Cardiac muscle cell (in vitro differentiated cells and primary cell): ENCODE measurements at places on chromosomes 12 and 14. TPM values are rescaled to one million over a fixed set of nuclear protein-coding genes. Genes with fewer than 3 reads are reported as not detected.

PIWIL1 gene
- total RNA-seq: not detected in 2 replicates

- H3K4me1 ChIP-seq: no peaks in the 10 kb centered on the region
- no peak overlapping the region for H3K4me3 ChIP-seq
- no peak overlapping the region for H3K27ac ChIP-seq
- H3K36me3 ChIP-seq: no peaks in the 10 kb centered on the region
- no peaks in the 10 kb centered on the region for H3K27me3 ChIP-seq
Measured at GRCh38 chr12:15165012-15165659, 56.1 kb downstream of the RERG start.

ABCD2 gene
- 0.14 and 0.15 TPM in 2 replicates for total RNA-seq

AQP6 gene
- total RNA-seq: 1.8 TPM in 1 of 2 replicates, not detected in the other

DNA sequence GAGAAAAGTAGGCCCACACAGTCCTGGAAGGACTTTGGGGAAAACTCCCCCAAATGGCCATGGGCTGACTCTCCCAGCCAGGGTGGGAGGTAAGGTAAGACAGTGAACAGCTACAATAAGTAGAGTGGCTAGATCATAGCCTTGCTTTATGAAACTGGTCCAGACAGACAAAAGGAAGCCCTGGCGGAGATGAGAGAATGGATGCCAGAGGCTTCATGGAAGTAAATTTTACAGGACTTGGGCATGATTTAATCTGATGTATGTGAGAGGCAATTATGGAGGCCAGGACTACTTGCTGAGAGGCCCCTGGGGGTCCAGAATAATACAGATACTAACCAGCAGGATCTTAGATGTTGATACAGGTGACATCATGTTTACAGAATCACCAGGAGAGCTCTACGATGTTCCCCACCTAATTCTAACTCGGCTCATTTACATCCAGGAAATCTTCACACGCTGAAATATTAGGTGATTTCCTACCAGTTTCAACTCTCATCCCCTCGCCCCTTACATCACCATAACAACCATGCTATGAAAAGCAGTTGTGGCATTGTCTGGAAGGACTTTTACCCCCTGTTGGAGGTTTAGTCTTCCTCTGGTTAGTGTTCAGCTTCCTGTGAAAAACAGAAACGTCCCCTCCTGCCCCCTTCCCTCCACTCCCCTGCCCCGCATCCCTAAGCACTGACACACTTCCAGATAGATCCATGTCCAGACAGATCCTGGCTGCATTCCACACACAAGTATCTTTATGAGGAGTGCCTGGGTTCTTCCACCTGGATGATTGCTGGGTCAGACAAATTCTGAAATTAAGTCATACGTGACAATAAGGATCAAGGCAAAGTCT is 39.5 kb upstream of the NT5DC3 start:
- no peaks in the 10 kb centered on the region for H3K36me3 ChIP-seq
- H3K27me3 ChIP-seq: no peaks in the 10 kb centered on the region
- H3K27ac ChIP-seq: no peak overlapping the region
- DNase-seq: no peak
